Kidney (tissue), 22 donors: ENCODE measurements at places on chromosomes 5 and 9. TPM values are rescaled to one million over a fixed set of nuclear protein-coding genes. Genes with fewer than 3 reads are reported as not detected.

- no peak for DNase-seq
Observed at GRCh38 chr9:15909297-15909696, 356.5 kb downstream of the CCDC171 start.

GRCh38 chr9:120996409-120996808 lies 53.7 kb downstream of the C5 start:
- no peak for DNase-seq

Gene CLTB
- 76.3 TPM for total RNA-seq

DNA sequence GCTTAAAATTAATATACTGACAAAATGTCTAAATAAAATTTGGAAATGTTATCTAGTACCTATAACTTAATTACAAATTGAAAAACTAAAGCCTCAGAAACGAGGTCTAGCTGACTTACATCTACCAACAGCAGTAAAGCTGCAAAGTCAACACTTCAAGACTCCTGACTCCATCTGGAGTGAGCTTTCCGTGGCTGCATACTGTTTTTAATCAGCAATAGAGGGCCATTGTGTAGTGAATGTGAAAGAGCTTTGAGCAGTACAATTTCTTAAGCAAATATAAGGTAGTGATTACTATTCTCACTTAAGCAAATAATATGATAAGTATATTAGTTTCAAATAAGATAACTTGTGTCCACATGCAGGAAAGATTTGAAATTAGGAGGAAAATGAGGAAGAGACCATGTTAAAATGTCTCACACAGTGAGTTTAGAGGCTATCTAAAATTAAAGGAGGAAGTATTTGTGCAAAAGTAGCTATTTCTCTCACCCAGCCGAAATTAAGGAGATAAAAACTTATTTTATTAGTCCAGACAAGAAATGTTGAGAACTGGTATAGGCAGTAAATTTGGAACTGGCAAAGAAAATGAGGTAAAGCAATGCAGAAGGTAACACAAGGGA lies 6.4 kb downstream of the SPINK6 start:
- DNase-seq, result no peak

DNA sequence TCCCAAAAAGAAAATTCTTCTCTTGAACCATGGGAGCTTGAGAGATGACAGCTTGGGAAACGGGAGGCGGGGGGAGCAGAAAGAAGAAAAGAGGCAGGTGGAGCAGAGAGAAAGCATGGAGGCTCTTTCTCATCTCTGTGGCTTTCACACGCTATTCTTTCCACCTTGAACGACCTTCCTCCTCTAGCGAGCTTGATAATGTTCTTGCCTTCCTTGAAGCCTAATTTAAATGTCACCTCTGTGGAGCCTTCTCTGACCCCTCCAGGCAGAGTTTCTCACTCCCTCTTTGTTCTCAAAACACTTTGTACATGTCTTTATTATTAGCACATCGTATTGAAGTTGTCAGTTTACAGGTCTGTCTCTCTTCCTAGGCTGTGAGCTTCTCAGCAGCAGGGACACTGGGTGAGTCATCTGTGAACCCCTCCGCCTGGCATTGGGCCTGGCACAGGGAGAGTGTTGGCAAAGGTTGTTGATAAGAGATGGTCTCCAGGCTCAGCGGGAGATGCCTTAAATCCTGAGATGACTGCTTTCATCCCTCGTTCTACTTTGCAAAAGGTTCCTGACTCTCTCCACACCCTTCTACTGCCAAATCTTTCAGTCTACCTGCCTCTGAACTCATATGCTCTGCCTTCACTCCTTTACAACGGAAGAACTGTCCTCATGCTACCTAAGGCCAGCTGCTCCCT lies 14.1 kb upstream of the STRBP start:
- no peak for DNase-seq

DNA sequence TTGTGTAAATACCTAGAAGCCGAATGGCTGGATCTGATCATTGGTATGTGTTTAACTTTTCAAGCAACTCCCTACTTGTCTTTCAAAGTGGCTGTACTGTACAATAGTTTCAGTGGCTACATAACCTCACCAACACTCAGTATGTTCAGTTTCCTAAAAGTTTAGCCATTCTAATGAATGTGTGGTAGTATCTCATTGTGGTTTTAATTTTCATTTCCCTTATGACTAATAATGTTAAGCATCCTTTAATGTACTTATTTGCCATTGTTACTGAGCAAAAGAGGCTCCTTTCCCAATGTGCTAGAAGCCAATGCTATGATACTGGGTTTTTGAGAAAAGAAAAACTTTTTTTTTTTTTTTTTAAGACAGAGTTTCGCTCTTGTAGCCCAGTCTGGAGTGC lies 27.8 kb upstream of the ALDOB start:
- no peak for DNase-seq

GRCh38 chr5:181153814-181154213 lies 6.4 kb downstream of the OR2V2 start:
- DNase-seq, result no peak

- DNase-seq, result no peak
Observed at GRCh38 chr9:69143291-69143690, 30.8 kb upstream of the TJP2 start.

- DNase-seq, result no peak
Observed at GRCh38 chr9:116760636-116761035, 73.5 kb downstream of the TRIM32 start.

GRCh38 chr5:16135003-16135402 lies 44.6 kb downstream of the MARCHF11 start:
- DNase-seq, result no peak

- no peak for DNase-seq
Observed at GRCh38 chr5:102531506-102531905, 32.7 kb upstream of the SLCO6A1 start.

GRCh38 chr5:123472150-123472924 lies 39.6 kb upstream of the CSNK1G3 start:
- DNase-seq, result no peak

GRCh38 chr9:36853233-36853632 lies 180.8 kb downstream of the PAX5 start:
- DNase-seq, result no peak

GRCh38 chr9:124794902-124795491 lies 18.1 kb downstream of the OLFML2A start:
- DNase-seq, result no peak

Gene THG1L
- total RNA-seq, result 11.7 TPM

DNA sequence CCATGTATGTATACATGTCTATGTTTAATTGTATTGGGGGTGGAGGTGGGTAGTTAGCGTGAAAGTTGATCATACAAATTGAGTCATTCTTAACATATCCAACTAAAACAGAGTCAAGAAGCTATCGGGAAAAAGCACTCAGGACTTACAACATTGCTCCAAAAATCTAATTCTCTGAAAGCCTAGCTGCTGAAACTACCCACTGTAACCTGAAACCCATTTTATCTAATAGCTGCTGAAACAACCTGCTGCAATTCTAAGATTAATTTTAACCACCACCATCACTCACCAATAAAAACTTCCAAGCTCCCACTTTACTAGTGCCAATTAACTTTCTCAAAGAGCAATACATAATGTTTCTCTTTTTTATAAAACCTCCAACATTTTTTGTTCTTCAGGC lies 32.2 kb downstream of the KCNV2 start:
- no peak for DNase-seq

DNA sequence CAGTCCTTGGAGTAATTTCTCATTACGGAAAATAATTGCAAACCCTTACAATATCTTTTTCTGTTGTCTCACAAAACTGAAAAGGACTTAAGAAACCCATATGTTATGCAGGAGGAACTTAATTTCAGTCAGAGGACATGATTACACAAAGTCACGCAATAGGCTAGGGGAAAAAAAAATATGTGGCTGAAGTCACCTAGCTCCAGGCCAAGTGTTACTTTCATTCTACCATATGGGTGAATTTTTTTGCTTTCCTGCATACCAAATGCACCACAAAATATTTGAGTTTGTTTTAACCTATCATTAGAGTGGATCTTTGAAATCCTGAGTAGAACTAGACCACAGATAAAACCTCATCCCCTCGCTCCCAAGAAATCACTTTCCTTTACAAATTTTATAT lies 523.5 kb downstream of the CAAP1 start:
- DNase-seq, result no peak

DNA sequence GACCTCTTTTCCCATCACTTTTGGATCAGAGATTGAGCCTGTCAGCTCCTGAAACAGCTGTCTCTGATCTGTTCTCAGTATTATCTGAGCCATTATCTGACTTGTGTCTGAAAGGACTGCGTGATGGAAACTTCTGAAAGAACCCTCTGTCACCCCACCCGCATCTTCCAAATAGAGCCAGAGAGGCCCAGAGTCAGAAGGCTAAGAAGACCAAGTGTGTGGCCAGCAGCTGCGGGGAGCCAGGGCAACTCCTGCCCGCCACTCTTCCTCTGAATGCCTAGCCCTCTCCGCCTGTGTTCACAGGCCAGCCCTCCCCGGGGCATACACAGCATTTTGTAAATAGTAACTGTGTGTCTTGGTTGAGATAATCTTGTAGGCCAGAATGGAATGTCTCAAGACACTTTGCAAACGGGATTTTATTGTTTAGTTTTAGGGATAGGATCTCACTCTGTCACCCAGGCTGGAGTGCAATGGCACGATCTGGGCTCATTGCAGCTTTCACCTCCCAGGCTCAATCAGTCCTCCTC lies 92.7 kb downstream of the AOPEP start:
- DNase-seq, result no peak

GRCh38 chr5:169273881-169274280 lies 27.1 kb downstream of the SLIT3 start:
- no peak for DNase-seq

Gene RNF14
- 69.3 TPM for total RNA-seq

- no peak for DNase-seq
Observed at GRCh38 chr9:127452691-127453090, 1.4 kb downstream of the LRSAM1 start.

- no peak for DNase-seq
Observed at GRCh38 chr5:172606156-172606785, 34.8 kb upstream of the NEURL1B start.

GRCh38 chr5:82879089-82879488 lies 198.1 kb downstream of the TMEM167A start:
- DNase-seq, result no peak

Gene KIF24
- total RNA-seq, result 2.8 TPM

- DNase-seq, result no peak
Observed at GRCh38 chr5:10985721-10986110, 224.7 kb upstream of the DAP start.

DNA sequence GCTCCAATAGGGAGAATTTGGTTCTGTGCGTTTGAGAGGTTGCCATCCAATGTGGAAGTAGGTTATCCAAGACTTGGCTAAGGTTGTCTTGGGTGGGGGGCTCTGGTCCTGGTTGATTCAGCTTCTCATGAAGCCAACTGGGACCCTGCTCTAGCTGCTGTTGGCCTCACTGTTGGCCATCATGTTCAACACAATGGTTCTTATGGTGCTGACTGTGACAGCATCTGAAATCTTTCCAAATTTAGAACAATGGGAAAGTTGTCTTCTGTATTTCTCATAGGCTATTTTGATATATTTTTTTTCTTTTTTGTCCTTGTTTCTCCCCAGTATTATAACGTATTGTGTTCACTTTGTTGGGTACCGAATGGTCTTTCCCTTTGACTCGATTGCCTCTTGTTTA lies 71.9 kb downstream of the GDNF start:
- DNase-seq, result no peak

DNA sequence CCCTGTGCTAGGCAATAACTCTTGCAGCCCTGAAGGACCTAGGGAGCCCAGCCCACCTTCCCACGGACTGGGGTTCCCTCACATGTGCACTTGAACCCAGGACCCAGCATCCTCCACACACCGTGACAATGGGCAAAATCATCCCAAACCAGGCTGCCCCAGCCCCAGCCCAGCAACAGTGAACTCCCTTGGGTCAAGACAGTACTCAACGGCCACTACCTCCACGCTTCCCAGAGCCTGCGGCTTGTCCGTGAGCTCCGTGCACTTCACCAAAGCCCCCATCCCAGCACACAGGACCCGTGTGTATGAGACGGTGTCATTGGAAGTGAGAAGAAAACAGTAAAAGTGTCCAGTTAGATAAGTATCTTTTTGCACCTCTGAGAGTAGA lies 55.8 kb downstream of the IPPK start:
- DNase-seq, result no peak

Gene CD274
- 5.0 TPM for total RNA-seq

Gene NEURL1B
- 42.6 TPM for total RNA-seq

- DNase-seq, result no peak
Observed at GRCh38 chr9:36023260-36024048, 13.3 kb upstream of the RECK start.

GRCh38 chr9:70485273-70485858 lies 70.9 kb upstream of the KLF9 start:
- DNase-seq, result no peak
